ENCODE measurements at places on chromosomes 13 and 19.
A peak's percentile ranks its signal among the peaks of the same experiment; 100 is the strongest.

DNA sequence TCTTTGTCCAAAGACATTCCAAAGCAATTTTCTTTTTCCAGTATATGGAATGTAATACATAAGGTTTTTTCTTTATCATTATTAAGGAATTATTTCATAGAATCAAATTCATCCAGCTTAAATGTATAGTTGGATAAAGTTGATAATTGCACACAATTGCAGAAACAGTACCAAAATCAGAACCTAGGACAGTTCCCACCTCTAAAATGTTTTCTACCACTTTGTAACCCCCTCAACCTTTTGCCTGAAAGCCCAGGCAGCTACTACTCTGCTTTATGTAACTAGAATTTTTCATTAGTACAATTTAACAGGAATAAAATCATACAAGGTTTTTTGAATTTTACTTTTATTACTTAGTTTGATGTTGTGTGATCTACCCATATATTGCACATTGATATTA is 98.0 kb downstream of the PRR20E start:
- DNase-seq = no peak

DNA sequence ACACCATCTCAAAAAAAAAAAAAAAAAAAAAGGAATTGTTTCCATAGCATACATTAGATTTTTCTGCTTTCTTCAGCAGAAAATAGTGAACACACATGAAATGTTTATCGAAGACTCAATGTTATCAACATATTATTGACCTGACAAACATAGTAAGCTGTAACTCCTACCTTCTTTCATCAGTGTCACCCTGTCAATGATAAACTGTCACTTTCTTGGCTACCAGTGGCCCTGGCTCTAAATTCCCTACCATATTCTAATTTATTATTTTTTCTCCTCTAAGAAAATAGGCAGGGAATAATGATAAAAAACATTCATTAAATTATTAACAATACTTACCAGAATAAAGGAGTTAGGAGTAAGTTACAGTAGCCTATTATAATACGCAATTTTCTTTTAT is 127.3 kb upstream of the KLHL1 start:
- no peak for DNase-seq

DNA sequence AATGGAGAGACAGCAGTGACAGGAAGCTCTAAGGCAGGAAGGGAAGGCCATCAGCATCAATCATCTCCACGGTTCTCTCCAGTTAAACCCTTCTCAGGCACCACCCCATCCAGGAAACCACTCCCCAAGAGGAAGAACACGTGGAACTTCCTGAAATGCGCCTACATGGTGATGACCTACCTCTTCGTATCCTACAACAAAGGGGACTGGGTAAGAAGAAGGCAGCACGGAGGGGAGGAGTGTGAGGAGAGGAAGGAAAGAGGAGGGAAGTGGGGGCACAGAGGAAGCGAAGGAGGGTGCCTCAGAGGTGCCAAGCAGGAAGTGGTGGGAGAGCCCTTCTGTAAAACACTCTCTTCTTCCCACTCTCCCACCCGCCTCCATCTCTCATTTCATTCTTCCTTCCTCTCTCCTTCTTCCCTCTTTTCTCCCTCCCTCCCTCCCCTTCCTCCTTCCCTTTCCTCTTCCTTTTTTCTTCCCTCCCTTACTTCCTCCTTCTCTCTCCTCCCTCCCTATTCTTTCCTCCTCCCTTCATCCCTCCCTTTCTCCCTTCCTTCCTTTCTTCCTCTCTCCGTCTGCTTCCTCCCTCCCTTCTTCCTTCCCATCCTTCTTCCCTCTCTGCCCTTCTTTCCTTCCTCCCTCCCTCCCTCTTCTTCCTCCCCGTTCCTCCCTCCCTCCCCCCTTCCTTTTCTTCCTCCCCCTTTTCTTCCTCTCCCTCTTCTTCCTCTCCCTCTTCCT is 12.6 kb downstream of the ZSCAN5A start:
- no peak for DNase-seq

- DNase-seq = no peak
Measured at GRCh38 chr13:60392131-60392530, 4.9 kb upstream of the TDRD3 start.

DNA sequence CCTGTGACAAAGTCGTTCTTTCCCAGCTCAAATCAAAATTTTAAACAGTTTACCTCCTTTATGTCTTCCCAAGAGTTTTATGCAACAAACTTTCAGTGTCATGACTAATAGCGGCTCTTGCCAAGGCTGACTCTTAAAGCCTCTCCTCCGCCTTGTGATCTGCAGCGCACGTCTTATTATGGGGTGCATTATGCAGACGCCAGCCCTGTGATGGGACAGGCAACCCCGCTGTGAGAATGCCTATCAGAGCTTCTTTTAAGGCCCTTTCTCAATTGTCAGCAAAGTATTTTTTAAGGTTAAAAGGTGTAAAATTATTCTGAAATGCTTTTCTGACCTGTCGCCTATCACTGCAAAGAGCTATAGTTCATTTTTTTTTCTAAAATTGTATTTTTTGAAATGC is 152.8 kb downstream of the SOX1 start:
- no peak for DNase-seq

- no peak for DNase-seq
Measured at GRCh38 chr13:23980160-23980551, 82.9 kb upstream of the C1QTNF9B start.

DNA sequence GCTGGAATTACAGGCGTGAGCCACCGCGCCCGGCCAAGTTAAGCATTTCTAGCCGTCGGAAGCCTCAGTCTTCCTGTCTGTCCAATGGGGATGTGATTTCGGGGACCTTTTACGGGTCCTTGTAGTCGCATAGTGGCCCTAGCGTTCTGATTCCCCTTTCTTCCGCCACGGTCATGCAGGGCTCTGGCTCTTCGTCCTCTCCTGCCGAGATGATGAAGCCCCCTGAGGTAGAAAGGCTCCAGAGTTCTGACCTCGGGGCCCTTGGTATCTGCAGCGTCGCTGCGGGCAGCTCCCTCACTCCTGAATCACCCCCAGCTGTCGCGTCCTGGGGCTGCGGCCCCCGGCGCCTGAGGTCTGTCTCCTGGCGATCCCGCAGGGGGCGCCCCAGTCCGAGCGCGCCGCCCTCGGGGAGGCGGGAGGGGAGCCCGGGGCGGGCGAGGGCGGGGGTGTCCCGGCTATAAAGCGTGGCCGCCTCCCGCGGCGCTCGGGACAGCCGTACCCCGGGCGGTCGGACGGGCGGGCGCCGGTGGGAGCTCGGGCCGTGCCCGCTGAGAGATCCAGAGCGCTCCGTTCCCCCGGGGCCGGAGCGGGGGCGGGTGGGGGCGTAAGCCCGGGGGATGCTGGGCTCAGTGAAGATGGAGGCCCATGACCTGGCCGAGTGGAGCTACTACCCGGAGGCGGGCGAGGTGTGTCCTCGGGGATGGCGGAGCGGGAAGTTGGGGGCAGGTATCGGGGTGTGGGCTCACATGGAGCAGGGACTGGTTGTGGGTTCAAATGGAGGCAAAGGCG is at the start of gene FOXA3:
TSS of gene FOXA3 (plus strand) at position 487 of the 789 bp plus-strand sequence. CDS start at position 618, 131 bp downstream.
- no peak for DNase-seq

DNA sequence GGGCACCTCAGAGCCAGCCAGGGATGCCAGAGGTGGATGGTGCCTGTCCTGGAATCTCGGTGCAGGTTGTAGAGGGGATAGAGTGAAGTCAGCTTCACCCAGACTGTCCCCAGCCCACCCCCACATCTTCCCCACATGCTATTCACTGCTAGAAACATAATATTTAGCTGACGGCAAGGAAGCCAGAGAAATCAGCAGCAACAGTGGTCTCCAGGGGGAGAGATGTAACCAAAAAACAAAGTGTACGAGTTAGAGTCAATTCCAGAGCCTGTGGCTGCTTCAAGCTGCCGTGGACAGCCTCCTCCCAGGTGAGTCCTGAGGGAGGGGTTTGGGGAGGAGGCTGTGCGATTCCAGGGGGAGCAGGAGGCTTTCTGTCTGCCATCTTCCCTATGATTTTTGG is 97.6 kb downstream of the ZNF536 start:
- DNase-seq = no peak

- DNase-seq = no peak
Measured at GRCh38 chr13:62035981-62036380, 620.3 kb upstream of the PCDH20 start.

DNA sequence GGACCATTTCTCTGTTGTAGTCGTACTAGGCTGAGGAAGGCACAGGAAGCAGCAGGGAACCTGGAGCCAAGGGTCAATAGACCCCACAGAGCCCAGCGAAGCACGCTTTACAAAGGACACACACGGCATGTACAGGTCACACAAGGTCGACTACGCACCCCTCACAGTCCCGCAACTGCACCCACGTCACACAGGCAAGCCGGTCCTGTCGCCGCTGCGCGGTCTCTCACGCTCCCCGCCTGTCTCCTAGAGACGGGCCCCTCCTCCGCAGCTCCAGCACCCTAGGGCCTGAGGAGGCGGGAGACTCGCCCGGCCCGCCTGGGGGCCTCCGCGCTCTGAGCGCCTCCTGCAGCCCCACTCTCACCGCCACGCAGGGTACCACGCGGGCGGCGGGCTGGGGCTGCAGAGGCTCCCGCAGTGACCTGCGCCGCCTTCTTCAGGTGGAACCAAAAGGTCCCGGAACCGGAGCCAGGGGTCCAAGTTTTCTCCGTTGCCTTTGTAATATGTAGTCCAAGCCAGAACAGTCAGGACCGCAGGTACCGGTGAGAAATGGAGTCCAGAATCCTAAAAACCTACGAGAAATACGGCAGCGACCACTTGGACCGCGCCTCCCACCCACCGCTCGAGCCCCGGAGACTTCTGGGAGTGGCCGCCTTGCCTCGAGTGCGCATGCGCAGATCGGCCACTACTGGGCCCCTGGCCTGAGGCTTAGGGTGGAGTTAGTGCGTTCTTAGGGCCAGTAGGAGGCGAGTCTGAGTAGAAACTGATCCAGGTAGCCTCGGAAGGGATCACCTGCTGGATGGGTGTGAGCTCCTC is at the start of gene ZNF607:
TSS of gene ZNF607 (minus strand) at position 651 of the 816 bp plus-strand sequence. CDS start 8,143 bp downstream, outside the sequence.
- DNase-seq = peak; percentile 34

GRCh38 chr13:34578471-34578870 is 363.6 kb upstream of the NBEA start:
- DNase-seq = no peak

DNA sequence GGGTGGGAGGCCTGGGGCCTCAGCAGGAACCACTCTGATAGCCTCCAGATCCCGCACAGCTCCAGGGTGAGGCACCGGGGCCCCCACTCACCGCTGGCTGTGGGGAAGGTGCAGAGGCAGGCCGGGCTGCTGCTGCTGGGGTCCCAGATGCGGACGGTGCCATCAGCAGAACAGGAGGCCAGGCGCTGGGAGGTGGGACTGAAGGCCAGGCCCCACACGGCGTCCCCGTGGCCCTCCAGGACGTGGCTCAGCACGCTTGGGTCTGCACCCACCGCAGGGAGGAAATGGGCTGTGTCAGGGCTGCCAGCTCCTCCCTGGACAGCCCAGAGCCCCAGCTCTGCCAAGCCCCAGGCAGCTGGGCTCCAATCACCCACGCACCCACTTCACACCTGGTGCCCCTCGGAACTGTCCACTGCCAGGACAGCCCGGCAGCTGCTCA is 6.1 kb upstream of the PRKD2 start:
- no peak for DNase-seq

- DNase-seq = no peak
Measured at GRCh38 chr13:75091718-75092117, 390.3 kb downstream of the TBC1D4 start.

DNA sequence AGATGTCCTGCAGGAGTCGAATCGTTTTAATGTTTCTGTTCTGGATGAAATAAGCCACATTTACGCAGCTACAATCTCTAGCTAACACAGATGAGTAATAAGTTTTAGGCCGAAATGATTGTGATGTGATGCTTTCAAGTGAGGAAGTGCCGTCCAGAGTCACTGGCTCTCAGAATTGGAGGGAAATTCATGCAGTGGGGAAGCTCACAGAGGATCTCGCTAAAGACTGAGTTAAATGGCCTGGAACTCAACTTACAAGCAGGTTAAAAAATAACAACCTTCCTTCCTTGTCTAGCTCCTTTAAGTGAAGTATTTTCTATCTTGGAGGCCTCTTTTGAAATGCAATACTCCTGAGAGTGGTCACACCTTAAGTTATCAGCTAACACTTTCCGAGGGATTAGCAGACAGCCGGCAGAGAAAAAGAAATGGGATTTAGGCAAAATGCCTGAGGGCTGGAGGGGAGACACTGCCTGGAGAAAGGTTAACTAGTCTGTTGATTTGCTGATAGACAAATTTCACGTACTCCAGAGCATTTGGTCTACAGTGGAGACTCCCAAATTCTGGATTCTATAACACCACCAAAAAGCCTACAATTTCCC is 74.2 kb downstream of the IRS2 start:
- no peak for DNase-seq

DNA sequence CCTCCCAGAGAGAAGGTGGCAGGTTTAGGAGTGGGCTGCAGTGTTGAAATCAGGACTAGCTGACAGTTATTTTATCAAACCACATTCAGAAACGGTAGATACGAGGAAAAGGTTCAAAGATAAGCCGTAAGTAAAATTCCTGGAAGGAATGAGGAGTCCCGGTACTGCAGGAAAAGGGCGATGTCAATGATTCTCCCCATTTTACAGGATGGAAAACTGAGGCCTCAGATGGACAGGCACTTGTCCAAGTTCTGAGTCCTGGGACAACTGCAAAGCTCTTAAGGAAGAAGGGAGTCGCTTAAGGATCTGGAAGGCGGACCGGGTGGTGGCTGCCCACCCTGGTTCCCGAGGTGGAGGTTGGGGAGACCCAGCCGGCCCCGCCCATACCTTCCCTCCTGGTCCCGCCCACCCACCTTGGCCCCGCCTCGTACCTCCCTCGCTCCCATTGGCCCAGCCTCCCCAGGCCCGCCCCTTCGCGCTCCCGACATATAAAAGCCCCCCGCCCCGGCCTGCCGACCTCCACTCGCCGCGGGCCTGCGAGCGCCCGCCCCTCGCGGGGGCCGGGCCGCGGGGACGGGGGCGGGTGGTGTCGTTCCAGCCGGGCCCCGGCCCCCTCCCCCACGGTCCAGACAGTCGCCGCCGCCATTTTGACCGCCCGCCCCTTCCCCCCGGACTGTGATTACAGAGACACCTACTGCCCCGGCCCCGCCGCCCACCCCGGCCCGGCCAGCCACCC is 603 bp downstream of the RFX1 start:
- no peak for DNase-seq

- DNase-seq = no peak
Measured at GRCh38 chr19:1520203-1520780, 3.6 kb upstream of the PLK5 start.

- no peak for DNase-seq
Measured at GRCh38 chr13:41345165-41345913, 34.3 kb downstream of the NAA16 start.

GRCh38 chr19:30393046-30393445 is 20.9 kb downstream of the ZNF536 start:
- DNase-seq = peak; percentile 18

Data from GM04503 (cell line).